Cerebellar cortex (tissue), 1 donor: ENCODE measurements at places on chromosomes 11 and 22.
A peak's percentile ranks its signal among the peaks of the same experiment; 100 is the strongest.

GRCh38 chr11:48090174-48090573 is 109.8 kb downstream of the PTPRJ start:
- DNase-seq = no peak

GRCh38 chr11:129184581-129184980 is 7.5 kb downstream of the ARHGAP32 start:
- DNase-seq = no peak

- no peak for DNase-seq
Observed at GRCh38 chr11:122775675-122776271, 62.5 kb upstream of the CRTAM start.

- DNase-seq = no peak
Observed at GRCh38 chr11:31798554-31799434, 12.3 kb downstream of the PAX6 start.

DNA sequence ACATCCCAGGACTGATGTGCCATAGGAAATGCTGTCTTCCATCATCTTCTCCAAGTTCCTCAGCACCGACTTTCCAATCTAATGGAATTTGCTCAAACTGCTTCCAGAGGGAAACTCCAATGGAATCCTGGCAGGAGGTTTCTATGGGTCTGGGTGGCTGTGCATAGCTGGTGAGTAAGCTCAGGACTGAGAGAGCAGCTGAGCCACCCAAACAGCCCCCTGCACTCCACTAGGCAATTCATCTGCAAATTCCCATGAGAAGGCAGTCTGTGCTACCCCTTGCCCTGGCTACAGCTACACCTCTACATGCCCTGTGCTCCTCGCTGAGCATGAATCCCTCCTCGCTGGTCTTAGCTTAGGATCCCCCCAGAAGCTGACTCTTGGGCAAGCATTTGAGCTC is 127.9 kb upstream of the CSNK2A3 start:
- DNase-seq = no peak

DNA sequence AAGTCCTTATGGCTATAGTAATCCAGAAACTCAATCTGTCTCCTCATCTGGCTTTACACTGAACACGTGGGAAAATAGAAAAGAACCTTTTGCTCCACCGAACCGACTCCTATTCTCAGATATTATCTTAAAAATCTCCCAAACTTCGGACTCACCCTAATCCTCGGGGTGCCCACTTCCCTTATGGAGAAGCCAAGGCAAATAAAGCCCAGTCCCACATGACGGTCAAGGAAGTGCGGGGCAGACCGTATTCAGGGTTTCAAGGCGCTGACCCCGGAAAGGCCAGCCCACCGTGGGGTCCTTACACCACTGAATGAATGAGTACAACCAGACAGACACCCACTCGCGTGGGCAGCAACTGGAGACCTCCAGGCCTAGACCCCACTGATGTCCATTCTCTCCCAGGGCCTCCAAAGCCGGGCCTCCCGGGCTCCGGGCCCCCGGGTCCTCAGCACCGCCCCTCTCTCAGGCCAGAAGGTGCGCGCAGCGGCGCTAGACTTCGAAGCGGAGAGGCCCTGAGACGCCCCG is 489 bp downstream of the NUP98 start:
- DNase-seq = no peak

GRCh38 chr11:108752297-108752751 is 87.5 kb downstream of the DDX10 start:
- DNase-seq = no peak

DNA sequence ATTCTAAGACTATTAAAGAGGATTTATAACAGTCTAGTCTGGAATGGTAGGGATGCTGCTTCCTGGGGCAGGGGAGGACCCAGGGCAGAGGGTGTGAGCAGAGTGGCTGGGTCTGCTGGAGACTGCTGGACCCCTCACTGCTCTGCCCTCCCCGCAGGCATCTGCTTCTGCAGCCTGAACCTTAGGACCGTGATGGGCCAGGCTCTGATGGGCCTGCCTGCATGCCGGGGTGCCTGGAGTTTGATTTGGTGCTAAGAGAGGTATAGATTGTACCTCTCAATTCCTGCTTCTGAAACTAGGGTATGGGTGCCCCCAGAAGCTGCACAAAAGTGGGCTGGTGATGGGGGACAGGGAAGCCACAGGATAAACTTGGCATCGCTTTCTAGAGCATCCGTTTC is 54.9 kb downstream of the CD82 start:
- no peak for DNase-seq

DNA sequence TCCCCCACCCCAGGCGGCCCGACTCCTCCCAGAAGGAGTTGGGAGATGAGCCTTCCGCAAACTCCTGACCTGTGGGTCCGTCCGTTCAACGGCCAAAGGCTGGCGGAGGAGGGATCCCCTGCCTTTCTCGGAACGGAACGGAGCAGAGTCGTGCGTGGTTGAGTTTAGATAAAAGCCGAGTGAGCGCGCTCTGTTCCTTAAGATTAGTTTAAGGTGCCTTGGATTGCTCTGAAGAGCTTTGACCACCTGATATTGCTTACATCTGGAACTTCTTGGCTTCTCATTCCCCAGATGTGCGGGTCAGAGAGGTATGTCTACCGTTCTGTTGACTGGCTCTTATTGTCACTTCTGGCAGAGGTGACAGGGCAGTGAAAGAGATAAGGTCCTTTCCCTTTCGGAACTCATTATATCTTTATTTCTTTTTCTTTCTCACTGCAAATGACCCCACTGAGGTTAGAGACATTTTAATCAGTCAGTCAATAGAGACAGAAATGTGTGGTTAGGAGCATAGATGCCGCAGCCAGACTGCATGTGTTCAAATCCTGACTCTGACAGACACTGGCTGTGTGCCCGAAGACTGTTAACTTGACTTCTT is at the start of gene TRIM6:
TSS of gene TRIM6 (plus strand) at position 31 of the 595 bp plus-strand sequence. CDS start at position 292, 261 bp downstream.
- DNase-seq = no peak

DNA sequence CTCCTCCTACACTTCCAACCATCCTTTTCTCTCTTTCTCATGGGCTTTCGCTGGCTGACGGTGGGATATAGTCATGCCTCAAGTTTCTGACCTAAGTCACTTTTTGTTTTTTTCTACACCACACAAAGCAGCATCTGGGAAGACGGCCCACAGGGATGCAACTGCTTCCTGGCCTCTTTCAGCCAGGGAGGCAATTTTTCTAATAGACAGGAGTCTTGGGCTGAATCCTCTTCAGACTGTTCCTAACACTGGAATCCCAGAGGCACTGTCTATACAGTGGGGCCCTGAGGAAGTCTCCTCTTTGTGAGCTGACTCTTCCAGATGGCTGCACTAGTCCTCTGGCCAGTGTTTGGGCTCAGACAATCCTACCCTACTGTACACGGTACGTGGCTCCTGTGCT is 39.7 kb upstream of the OLFML1 start:
- no peak for DNase-seq

GRCh38 chr11:13375798-13376197 is 87.2 kb downstream of the BTBD10 start:
- no peak for DNase-seq

- peak; percentile 57 for DNase-seq
Observed at GRCh38 chr11:68927280-68928135, 23.8 kb downstream of the IGHMBP2 start.

DNA sequence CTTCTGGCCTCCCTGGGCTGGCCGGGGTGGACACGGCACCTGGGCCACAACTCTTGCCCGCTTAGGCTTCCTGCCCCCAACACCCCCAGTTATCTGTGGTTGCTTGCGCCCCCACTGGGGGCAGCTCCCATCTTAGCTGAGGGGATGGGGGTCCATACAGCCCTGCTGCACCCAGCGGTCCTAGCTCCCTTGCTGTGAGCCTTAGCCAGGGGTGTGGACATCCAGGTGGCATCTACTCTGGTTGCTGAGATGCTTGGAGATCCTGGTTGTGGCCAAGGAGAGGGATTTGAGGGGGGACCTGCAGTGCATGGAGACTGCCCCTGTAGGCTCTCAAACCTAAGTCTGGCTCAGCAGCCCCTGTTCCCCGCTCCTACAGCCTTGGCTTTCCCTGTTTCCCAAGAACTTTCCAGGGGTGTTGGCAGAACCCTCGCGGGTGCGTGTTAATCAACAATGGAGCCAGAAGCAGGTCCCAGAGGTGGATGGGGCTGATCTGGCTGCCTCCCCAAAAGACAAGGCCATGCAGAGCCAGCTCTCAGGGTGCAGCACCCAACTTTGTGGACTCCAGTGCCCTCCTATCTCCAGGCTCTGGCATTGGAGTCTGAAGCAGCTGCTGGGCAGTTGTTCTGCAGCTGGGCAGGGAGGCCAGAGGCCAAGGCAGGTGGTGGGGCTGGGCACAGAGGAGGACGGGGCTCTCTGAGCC is 3.3 kb downstream of the KCNQ1 start:
- DNase-seq = no peak

DNA sequence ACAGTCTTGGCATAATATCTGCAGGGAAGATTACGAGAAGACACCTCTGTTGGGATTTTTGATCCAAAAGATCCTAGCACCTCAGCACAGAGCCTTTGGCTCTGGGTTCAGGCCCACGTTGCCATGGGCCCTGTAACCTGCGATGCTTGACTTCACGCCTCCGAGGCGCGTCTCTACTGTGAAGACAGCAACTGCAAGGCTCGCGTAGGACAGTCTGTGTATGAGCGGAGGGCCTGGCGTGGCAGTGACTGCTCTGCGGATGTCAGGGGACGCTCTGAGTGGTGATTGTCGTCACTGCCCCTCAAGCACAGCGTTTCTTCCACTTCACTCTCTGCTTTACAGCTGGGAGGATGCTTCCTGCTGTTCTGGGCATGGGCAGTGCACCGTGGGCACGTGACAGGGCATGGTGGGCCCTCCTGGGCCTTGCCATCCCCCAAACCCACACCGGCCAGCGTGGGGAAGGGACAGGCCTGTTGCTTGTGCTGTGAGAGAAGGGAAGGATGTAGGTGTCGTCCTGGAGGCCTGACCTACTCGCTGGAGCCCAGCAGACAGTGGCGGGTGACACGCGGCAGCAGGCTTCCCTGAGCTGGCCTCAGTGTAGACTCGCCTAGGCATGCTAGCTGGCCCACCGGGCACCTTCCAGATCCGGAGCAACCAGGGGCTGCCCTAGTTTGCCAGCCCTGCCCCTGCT is 26.5 kb downstream of the GLB1L2 start:
- DNase-seq = no peak
